ENCODE measurements at places on chromosomes 3 and 15. TPM values are rescaled to one million over a fixed set of nuclear protein-coding genes. Genes with fewer than 3 reads are reported as not detected.

DNA sequence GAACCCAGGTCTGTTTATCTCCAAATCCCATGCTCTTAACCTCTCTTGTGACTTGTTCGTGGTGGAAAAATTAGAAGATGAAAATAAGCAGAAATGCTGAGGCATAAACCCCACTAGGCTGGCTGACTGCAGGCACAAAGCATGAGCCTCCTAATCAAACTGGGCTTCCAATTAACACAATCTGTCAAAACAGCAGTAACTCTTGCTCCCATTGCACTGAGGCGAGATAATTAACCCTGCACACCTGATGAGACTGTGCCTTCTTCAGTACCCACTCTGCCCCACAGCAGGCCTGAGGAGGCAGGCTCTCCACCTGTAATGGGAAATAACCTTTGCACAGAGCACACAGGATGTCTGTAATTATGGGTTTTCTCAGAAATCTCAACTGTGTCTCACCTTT lies 284.4 kb upstream of the WNT5A start:
- no peaks in the 10 kb centered on the region for H3K36me3 ChIP-seq
- no peak overlapping the region for H3K4me3 ChIP-seq
- no peak overlapping the region for H3K27ac ChIP-seq

- H3K36me3 ChIP-seq: no peaks in the 10 kb centered on the region
- no peaks in the 10 kb centered on the region for H3K27me3 ChIP-seq
- no peaks in the 10 kb centered on the region for H3K4me1 ChIP-seq
- no peak overlapping the region for H3K27ac ChIP-seq
- no peak overlapping the region for H3K4me3 ChIP-seq
Measured at GRCh38 chr3:86420990-86421739, 569.8 kb downstream of the VGLL3 start.

DNA sequence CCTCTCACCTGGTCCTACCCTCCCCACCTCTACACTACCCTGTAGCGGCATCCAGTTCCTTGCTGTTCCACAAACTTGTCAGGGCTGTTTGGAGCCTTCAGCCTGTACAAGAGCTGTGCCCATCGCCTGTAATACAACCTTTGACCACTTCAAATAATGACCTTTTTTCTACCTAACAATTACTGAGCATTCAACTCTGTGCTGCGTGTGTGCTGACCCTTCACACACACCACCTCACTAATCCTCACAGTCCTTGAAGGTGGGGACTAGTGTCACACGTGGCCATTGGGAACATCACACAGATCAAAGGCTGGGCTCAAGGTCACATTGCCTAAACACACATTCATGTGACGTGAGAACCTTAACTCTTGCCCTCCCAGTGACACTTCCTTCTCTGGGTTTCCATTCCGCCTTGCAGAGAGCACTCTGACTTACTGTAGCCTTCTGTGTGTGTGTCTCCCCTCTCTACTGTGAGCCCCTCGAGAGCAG lies 3.1 kb downstream of the C3orf20 start:
- no peaks in the 10 kb centered on the region for H3K27me3 ChIP-seq
- H3K36me3 ChIP-seq: peaks cover 8% of the 10 kb centered on the region
- H3K4me1 ChIP-seq: no peaks in the 10 kb centered on the region
- no peak overlapping the region for H3K27ac ChIP-seq
- DNase-seq: no peak

DNA sequence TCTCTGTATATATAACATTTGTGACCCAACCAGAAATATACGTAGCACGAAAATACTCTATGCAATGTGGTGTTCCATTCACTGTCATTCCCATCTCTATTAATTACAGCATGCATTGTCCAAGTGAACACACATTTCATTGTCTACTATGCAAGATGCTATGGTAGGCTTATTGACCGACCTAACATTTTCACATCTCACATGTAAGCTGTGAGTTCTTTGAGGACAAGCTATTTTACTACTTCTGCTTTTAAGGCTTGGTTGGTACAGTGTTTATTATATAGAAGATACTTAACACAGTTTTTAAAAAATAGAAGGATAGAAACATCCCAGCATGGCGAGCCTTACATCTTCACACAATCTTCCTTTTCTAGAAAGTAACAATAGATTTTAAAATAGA lies 164.4 kb downstream of the KLHL25 start:
- DNase-seq: no peak
- no peaks in the 10 kb centered on the region for H3K27me3 ChIP-seq
- H3K27ac ChIP-seq: peak overlapping the region; percentile 53
- no peak overlapping the region for H3K4me3 ChIP-seq
- H3K4me1 ChIP-seq: peaks cover 36% of the 10 kb centered on the region
- H3K36me3 ChIP-seq: peaks cover 22% of the 10 kb centered on the region

Gene LARP6
- total RNA-seq: 0.14 TPM

Gene KATNBL1
- total RNA-seq: 47.5 TPM

Measured in activated CD4-positive, alpha-beta T cell treated with anti-CD3 and anti-CD28 coated beads for 36 hours (primary cell).